DND-41 (cell line): ENCODE measurements at places on chromosomes 4 and X.

GRCh38 chr4:108900018-108900580 lies 137.2 kb upstream of the ETNPPL start:
- no peak for DNase-seq

DNA sequence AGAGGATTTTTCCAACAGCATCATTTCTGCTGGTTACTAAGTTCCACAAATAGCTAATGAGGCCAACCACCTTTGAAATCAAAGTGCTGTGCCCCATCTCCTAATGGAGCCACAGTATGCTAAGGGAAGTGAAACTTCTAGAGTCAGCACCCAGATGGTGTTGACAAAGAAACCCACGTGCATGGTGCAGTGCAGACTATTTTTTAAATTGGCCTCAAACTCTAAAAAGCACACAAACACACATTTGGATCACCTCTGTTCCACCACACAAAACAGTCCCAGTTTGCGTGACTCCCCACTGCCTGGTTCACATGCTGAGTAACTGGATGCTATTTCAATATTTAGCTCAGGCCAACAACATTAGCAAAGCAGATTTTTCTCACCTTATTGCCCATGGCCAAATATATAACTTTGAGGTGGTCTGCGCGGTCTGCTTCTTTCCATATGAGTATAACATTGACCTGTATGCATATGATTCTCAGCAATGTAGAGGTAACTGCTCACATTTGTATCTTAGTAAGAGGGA lies 69.9 kb downstream of the AMELX start:
- DNase-seq = no peak

DNA sequence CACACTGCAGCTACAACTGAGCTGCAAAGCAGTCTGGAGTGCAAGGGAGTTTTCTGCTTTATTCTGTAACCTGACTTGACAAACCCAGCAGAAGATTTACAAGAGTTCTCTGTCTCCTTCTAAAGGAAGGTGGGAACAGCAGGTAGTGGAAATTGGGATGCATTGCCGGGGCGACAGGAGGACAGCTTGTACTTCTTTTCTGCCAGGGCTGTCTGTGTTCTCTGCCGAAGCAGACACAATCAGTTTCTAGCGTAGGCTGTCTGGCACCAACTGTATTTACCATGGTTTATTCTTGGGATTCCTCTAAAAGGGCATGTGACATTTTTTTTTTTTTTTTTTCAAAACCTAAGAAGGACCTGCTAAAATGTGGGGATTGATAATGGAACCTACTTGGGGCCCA lies 190.8 kb upstream of the GK2 start:
- DNase-seq = no peak

DNA sequence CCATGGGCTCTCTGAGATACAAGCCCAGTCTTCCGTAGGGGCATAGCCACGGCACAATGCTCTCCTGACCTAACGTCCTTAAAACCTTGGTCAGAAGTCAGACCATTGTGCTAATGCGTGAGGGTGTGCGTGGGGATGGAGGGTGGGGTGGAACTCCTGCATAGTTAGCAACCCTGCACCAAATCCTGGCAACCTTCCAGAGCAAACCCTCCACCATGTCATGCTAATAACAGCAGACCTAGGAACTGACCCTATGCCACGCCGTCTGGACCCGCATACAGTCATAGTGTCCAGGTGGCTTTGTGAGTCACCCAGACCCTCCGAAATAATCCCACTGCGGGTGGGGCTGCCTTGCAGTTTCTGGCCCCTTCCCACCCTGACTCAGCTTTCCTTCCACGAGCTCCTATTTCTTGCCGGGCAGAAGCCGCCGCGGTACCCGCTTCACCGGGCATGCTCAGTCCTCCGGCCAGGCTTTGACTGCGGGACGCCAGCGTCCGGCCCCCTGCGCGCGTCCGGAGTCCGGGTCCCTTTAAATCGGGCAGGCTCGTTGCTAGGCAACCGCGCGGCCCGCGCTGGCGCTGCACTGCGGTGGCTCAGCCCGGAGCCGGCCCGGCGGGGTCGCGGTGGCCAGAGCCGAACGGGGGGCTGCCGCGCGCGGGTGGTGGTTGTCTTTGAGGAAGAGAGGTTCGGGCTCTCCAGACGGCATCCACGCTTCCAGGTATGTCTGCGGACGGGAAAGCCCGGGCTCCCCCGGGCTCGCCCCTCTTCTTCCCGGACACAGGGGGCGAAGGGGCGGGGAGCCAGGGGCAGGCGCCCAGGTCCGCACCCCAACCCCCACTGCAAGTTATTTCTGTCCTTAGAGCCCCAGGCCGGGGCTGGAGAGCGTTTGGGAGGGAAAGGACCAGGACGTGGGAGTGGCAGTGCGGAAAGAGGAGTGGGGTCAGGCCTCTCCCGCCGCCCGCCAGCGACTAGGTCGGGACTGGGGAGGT lies at the start of gene CCDC160:
Gene CCDC160, plus strand, starts transcription at position 557 of the 989 bp plus-strand sequence. CDS start 7,619 bp downstream, outside the sequence.
- no peak for DNase-seq

- no peak for DNase-seq
Measured at GRCh38 chrX:111102636-111103035, 6.6 kb downstream of the PAK3 start.

DNA sequence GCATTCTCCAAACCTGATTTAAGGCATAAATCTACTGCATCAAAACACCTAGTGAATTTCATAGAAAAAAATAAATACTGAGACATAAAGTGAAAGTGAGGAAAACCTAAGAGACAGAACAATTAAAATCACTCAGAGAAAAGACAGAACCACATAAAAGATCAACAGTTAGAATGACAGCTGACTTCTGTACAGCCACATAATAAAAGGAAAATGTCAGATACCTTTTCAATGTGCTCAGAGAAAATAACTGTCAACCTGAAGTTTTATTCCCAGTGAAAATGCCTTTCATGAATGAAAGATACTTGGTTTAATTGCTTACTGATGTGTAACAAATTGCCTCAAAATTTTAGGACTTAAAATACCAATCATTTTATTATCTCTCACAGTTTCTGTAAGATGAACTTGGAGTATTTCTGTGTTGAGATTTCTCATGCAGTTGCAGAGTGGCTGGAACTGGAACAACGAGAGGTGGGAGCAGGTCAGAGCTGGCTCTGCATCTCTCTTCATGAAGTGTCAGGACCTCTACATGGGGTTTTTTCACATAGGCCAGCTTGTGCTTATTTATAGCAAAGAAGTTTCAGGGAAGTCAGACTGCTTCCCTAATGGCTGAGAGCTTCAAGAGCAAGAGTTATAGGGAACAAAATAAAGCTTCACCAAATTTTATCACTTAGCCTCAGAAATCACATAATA lies 11.9 kb upstream of the POF1B start:
- DNase-seq = no peak
